Colonic mucosa (tissue), 4 donors: ENCODE measurements at places on chromosomes 6 and 20. TPM values are rescaled to one million over a fixed set of nuclear protein-coding genes. Genes with fewer than 3 reads are reported as not detected.

Gene ETV7
- 2.9 TPM for total RNA-seq

Gene MTFR2
- total RNA-seq = 2.2 TPM

Gene OTOR
- total RNA-seq = not detected

- DNase-seq = no peak
Observed at GRCh38 chr20:48605364-48606171, 222.2 kb downstream of the PREX1 start.

GRCh38 chr6:90938122-90938521, 351.2 kb upstream of the MAP3K7 start:
- no peak for DNase-seq

GRCh38 chr6:111769365-111770152, 103.7 kb downstream of the FYN start:
- DNase-seq = no peak

- no peak for DNase-seq
Observed at GRCh38 chr6:13175087-13175486, 153.2 kb downstream of the TBC1D7 start.

DNA sequence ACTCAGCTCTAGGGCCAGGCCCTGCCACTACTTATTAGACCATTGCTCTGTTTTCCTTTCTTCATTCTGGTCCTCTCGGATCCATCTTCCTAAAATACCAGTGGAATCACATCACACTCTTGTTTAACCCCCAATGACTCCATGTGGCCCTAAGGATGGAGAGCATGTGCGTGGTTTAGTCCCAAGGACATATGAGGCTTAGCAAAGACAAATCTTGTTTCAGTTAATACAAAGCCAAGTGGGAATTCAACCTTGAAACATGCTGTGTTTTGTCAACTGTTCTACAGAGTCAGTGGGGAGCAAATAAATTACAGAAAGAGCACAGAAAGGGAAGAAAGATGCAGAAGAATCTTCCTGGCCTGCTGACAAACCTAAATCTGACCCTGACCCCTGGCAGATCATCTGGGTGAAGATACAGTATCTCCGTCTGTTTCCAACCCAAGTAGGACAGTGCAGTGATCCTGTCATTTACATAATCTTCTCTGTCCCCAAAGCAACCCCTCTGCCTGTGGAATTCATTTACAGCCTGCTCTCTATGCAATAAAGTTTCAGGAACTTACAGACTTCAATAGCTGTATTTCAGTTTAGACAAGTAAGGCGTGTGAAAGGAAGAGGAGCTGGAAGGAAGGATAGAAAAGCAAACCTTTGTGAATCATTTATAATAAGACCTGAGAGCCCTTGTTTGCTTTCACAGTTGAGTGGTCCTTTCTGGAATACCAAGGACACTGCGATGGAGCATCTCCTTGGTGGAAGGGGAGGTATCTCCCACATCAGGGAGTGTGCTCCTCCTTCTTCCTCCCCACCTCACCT, 144.0 kb downstream of the THBS2 start:
- no peak for DNase-seq

GRCh38 chr6:19472850-19473249, 364.3 kb upstream of the ID4 start:
- DNase-seq = no peak
